Stimulated activated CD4-positive, alpha-beta T cell treated with anti-CD3 and anti-CD28 coated beads, Interleukin-15, amount 100 ng/mL, for 48 hours (primary cell): ENCODE measurements at places on chromosomes 6 and 20.

DNA sequence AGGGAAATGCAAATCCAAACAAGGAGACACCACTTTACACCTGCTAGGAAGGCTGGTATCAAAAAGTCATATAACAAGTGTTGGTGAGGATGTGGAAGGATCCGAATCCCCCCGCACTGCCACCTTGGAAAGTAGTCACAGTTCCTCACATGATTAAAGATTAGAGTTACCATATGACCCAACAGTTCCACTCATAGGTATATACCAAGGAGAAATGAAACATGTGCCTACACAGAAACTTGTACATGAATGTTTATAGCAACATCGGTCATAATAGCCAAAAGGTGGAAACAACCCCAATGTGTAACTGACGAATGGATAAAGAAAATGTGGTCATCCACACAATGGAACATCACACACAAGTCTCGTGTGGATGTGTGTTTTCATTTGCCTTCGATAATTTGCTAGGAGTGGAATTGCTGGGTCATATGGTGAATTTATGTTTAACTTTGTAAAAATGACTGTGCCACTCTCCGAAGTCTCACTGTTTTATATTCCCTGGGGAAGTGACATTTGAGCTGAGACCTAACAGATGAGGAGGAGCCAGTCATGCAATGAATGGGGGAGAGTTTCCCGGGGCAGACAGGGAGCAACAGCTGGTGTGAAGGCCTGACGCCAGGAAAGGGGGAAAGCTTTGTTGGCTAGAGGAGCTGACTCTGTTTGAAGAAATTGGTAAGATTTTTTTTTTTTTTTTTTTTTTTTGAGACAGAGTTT is 125.9 kb upstream of the MLN start:
- DNase-seq, result no peak

DNA sequence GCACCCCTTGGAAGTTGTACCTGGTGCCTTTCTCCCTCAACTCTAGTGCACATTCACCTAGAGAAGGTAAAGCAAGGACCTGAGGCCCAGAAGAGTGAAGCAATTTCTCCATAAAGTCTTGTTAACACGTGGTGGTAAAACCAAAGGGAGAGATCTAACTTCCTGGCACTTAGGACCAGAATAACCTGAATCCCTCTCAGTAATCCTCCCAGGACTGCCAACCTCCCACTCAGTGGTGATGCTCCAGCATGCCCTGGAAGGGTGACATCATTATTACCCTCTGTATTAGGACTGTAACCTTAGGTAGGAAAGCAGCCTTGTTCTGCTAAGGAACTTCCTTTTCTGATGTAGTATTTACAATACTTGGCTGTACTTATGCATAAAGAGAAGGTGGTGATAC is 330.6 kb upstream of the MARCKS start:
- DNase-seq, result no peak

DNA sequence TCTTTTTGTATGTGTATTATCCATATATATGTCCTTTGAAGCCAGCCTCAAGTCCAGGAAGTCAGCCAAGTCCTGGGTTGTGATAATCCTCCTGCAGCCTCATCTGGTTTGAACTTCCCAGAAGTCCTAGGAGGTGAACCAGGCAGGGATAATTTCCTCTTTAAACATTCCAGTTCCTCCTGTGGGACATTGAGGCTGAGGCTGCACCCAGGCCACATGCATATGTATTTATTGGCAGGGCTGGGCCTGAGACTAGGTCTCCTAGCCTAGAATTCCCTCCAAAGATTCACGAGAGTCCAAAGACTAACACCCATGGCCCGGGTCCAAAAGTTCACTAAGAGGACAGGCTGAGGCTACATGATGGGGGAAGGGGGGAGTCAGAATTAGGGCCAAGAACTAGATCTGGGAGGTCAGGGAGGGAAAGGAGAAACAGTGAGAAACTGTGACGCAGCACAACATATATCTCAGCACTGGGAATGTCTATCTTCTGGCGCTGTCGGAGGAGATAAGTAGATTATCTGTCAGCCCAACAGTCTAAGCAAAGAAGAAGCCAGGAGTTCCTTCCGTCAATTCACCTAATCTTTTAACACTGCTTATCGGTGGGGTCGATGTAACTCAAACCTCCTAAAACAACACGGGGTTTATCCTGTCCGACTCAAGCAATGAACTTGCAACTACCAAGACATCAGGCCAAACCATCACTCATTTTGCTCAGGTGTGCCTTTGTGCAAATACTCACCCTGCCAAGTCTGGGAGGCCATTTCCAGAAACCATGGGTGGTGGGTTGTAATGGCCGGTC is 43.3 kb downstream of the SNX5 start:
- DNase-seq, result no peak

- no peak for DNase-seq
These were observed 75.1 kb downstream of the SLC2A10 start for GRCh38 chr20:46784436-46785127.

DNA sequence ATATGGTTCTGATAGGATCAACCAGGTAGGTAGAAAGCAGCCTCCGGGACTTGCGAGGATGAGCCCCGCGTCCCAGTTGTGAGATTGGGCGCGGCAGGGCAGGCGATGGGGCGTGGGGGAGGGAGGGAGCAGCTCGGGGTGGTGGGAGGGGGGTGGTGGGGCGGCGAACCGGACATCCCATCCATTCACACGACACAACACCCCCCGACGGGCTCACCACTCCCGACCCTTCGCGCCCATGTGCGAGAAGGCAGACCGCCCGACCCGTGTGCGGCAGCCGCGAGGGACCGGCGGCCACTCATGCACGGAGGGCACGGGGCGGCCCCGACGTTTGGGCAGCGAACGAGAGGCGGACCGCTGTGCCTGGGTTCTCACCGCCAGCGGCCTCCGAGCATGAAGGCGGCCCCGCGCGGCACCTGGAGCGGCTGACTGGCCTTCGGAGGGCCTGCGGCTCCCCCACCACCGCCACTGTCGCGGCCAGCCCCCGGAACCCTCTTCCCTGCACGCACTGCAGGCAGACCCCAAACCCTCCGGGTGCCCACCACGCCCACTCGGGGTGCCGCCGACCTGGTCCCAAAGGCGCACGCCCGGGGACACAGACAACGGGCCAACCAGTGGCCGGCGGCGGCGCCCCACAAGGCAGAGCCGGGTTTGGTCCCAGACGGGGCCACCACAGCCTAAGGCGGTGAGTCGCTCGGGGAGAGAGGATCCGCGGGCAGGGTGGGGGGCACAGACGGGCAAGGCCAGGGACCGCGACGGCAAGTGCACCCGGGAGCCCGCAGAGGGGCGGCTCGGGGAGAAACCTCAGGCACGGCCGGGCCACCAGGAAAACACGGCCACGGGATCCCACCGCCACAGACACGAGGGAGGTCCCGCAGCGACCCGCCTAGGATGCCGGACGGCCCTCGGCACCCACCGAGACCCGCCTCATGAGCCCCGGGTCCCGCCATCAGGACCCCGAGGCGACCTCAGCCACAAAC is 769.2 kb upstream of the DEFB115 start:
- no peak for DNase-seq
